NCI-H510A treated with DMSO at 0.1 percent for 48 hours (cell line): ENCODE measurements at places on chromosomes 6 and 20.

DNA sequence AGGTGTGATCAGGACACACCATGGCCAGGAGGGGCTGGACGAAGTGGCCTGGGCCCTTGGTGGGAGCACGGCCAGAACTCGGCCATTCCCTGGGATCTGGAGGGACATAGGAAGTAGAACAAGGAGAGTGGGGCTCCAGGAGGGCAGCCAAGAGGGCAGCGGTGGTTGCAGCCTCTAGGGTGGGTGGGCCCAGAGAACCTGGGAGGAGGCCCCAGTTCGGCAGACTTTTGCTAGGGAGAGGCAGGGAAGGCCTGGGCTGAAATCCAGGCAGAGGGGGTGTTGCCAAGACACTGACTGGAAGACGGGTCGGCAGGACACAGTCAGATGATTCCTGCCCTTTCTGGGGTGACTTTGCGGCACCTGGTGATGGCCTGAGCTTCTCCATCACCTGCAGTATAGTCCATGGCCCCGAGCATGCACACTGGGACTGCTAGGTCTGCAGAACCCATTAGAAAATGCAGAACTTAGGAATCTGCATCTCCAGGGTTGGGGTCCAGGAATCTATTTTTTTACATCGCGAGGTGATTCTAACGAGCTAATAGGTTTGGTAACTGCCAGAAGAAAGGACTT is 224.8 kb downstream of the SYNDIG1 start:
- DNase-seq = no peak

- DNase-seq = no peak
Observed at GRCh38 chr20:5211803-5212714, 85.3 kb downstream of the CDS2 start.

- DNase-seq = peak; percentile 2
Observed at GRCh38 chr6:6749702-6750491, 161.4 kb downstream of the LY86 start.

GRCh38 chr6:40899684-40900155 is 139.3 kb downstream of the UNC5CL start:
- no peak for DNase-seq

DNA sequence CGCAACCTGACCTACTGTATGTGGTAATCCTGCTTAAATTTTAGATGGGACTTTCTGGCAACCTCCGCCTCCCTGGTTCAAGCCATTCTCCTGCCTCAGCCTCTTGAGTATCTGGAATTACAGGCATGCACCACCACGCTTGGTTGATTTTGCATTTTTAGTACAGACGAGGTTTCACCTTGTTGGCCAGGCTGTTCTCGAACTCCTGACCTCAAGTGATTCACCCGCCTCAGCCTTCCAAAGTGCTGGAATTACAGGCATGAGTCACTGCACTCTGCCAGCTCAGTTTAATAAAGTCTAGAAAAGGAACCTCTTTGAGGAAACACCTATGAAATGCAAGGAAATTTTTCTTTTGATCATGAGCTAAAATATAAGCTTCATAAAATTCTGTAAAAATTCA is 9.0 kb upstream of the PLCB4 start:
- DNase-seq = no peak

- no peak for DNase-seq
Observed at GRCh38 chr20:23625236-23625964, 12.4 kb downstream of the CST3 start.

DNA sequence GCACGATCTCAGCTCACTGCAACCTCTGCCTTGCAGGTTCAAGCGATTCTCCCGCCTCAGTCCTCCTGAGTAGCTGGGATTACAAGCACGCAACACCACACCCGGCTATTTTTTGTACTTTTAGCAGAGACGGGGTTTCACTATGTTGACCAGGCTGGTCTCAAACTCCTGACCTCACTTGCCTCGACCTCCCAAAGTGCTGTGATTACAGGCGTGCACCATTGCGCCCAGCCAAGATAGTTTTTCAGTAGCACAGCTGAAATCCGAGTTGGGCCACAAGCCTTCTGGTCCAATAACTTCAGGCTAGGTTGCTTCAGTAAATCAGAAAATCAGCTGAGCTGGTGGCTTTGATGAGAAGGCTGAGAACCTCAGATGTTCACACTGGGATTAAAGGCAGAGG is 65.7 kb downstream of the TRAM2 start:
- DNase-seq = no peak

DNA sequence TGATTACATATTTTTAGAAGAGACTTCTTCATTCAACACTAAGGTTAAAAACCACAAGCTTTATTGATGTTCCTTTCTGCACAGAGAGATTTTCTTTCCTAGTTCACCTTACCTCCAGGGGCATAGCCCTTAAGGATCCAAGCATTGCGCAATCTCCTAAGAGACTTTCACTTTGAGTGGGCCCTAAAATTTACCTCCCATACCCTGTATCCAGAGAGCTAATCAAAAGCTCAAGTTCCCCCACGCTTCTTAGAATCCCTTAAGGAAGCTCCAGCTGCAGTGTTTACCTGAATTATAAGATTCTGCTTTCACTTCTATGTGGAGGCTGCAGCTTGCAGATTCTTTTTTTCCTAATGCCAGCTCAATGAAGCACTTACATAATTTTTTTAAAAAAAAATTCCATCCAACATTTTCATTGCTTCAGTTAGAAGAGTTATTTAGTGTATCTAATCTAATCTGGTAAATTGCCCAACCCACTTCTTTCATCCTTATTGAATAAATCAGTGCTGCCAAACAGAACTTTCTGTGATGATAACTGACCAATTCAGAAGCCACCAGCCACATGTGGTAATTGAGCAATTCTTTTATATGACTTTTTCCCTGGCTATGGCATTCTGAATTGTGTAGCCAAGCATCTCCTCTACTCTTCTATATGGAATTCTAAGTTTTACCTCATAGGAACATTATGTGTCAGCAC is 24.6 kb upstream of the SPTLC3 start:
- DNase-seq = no peak

DNA sequence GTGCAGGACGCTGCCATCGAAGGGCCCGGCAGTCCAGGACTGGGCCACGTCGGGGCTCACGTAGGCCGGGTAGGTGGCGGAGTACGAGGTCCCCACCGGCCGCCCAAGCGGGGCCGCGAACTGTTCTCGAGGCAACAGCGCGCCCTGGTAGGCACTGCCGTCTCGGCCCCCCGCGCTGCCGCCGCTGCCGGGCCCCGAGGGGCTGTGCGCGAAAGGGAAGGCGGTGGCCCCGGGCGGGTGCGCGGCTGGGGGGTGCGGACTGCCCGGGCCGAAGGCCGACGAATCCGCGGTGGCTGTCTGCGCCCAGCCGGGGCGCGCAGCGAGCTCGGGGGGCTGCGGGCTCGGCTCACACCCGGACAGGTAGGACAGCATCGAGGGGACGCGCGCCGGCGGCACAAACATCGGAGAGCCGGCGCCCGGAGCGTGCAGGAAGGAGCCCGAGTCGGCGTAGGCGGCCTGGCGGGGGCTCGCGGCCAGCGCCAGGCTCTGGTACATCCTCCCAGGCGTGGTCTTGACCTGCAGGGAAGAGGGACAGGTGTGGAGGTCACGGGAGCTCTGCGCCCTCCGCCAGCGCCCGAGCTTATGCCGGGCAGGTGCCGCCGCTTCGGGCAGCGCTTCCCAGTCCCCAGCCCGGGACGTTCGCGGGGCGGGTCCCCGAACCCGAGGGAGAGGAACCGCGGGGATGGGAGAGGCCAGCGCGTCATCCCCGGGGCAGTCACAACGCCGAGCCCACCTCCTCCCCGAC is 596 bp downstream of the GATA5 start:
- no peak for DNase-seq

DNA sequence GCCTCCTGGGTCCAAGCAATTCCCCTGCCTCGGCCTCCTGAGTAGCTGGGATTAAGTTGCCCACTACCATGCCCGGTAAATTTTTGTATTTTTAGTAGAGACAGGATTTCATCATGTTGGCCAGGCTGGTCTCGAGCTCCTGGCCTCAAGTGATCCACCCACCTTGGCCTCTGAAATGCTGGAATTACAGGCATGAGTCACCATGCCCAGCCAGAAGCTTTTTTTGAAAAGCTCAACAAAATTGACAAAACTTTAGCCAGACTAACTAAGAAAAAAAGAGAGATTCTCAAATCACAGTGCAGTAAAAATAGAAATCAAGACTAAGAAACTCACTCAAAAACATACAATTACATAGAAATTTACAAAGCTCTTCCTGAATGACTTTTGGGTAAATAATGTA is 420.6 kb downstream of the COL12A1 start:
- no peak for DNase-seq

GRCh38 chr6:52304983-52305390 is 20.4 kb upstream of the MCM3 start:
- no peak for DNase-seq

GRCh38 chr20:59560588-59561227 is 43.6 kb upstream of the PHACTR3 start:
- DNase-seq = no peak

GRCh38 chr20:1846341-1846740 is 48.9 kb upstream of the SIRPA start:
- DNase-seq = no peak

GRCh38 chr20:49894073-49894470 is 21.3 kb downstream of the SPATA2 start:
- DNase-seq = no peak

DNA sequence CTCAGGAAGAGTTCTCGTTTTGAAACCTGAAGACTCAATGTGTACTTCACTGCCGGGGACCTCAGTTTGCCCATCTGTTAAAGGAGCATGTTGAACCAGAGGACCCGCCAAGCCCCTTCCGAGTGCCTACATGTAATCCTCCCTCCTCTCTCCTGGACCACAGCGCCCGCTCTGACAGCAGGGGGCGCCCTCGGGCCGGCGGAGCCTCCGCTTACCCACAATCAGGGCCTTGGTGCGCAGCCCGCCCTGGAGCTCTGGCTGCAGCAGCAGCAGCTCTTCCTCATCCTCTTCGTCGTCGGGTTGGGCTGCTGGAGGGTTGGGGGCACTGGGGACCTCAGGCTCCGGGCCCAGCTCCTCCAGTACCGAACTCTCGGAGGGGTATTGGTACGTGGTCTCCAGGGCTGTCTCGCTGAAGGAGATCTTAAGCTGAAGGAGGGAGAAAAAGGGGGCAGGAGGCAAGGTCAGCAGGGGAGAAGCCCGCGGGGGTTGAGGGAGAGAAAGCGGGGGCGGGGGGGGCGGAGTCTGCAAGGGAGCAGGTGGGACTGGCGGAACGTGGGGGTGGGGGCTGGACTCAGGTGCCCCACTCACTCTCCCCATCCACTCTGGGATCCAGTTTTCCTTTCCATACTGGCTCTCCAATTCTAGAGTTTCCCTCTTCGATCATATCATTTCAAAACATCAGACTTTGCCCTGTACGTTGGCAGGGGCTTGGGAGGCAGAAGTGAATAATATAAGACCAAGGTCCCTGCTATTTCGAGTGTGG is 6.3 kb upstream of the DHX16 start:
- peak; percentile 41 for DNase-seq

GRCh38 chr20:9903048-9903655 is 64.3 kb upstream of the PAK5 start:
- DNase-seq = no peak

DNA sequence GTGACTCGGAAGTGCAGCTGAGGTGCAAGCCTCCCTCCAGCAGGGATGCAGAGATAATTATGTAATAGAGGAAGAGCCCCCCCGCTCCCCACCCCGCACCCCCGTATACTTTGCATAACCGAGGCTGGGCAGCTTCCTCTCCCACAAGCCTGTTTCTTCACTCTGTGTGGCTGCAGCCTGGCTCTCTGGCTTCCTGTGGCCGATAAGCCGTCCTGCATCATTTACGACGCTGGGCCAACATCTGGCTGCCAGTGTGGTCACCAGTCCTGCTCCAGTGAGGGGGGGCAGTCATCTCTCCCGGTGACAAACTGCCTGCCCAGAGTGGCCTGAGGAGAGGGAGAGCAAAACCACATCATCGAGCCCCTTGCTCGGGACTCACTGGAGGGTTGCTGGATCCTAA is 59.2 kb downstream of the RBM38 start:
- no peak for DNase-seq

- peak; percentile 92 for DNase-seq
Observed at GRCh38 chr6:30742316-30743098, at the start of gene FLOT1. TSS of gene FLOT1 (minus strand) at chr6:30742687. CDS start at chr6:30742189, 498 bp downstream.

DNA sequence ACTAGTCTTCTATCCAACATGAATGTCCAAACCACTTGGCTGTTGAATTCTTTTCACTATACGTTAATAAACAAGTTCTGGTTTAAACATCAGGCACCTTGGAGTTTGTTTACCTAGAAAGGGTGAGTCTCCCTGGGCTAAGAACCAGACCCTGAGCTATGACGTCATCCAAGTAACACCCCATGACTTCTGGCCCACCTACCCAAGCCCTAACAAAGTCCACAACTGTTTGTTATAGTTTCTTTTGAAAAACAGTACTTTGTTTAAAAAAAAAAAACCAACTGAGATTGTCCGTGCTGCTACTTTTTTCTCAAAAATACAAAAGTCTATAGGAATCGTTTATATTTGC is 146.9 kb upstream of the BEND6 start:
- no peak for DNase-seq

- DNase-seq = no peak
Observed at GRCh38 chr6:125307150-125307838, 5.5 kb upstream of the HDDC2 start.

GRCh38 chr6:21263531-21264287 is 329.8 kb upstream of the SOX4 start:
- DNase-seq = peak; percentile 88

DNA sequence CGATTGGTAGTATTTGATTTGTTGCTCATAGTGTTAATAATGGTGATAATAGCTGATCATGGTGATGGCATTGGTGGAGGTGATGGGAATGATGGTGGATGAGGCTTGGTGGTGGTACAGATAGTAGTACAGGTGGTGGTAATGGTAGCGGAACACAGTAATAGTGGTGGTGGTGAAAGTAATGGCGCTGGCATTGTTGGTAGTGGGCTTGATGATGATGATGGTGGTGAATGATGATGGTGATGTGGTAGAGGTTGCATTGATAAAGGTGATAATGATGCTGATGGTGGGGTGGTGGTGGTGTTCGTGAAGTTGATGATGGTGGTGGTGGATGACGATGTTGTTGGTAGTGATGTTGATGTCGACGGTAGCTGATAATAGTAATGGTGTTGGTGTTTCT is 24.6 kb upstream of the CLIC5 start:
- DNase-seq = no peak

- DNase-seq = no peak
Observed at GRCh38 chr20:18712882-18713281, 100.7 kb upstream of the SCP2D1 start.
